ENCODE measurements at places on chromosomes 5 and 9. TPM values are rescaled to one million over a fixed set of nuclear protein-coding genes. Genes with fewer than 3 reads are reported as not detected.

The CDH9 gene
- not detected for polyA plus RNA-seq

The STING1 gene
- 26.7 TPM for polyA plus RNA-seq

The FCN2 gene
- polyA plus RNA-seq = not detected

The NFIL3 gene
- 22.3 TPM for polyA plus RNA-seq

The CSF2 gene
- polyA plus RNA-seq = not detected

The PTGR1 gene
- polyA plus RNA-seq = 51.1 TPM

The SOX30 gene
- 0.48 TPM for polyA plus RNA-seq

The SLC38A9 gene
- not detected for polyA plus RNA-seq

The CNTNAP3 gene
- 1.5 TPM for polyA plus RNA-seq

The PCDHGB5 gene
- 7.7 TPM for polyA plus RNA-seq

The C9orf153 gene
- polyA plus RNA-seq = not detected

The PAIP2 gene
- 133 TPM for polyA plus RNA-seq

The AGXT2 gene
- polyA plus RNA-seq = not detected

The TPPP gene
- 6.8 TPM for polyA plus RNA-seq

The TPM2 gene
- 10,856 TPM for polyA plus RNA-seq

The PCDHGA9 gene
- polyA plus RNA-seq = 3.5 TPM

The EPB41L4A gene
- polyA plus RNA-seq = 8.5 TPM

The TRPM6 gene
- polyA plus RNA-seq = not detected

The CKS2 gene
- polyA plus RNA-seq = 32.7 TPM

The INPP5E gene
- 11.0 TPM for polyA plus RNA-seq

The PLEKHG4B gene
- polyA plus RNA-seq = 3.4 TPM

The NUTM2F gene
- not detected for polyA plus RNA-seq

The WDR70 gene
- polyA plus RNA-seq = 32.0 TPM

The STPG3 gene
- 0.28 TPM for polyA plus RNA-seq

The HRH2 gene
- 0.67 TPM for polyA plus RNA-seq

The TLE4 gene
- 24.0 TPM for polyA plus RNA-seq

The AIF1L gene
- polyA plus RNA-seq = 25.9 TPM

The TMC1 gene
- polyA plus RNA-seq = 1.2 TPM

The HBEGF gene
- polyA plus RNA-seq = 12.1 TPM

The FOXI1 gene
- not detected for polyA plus RNA-seq

The ACSL6 gene
- polyA plus RNA-seq = 0.28 TPM

The CFAP157 gene
- 1.0 TPM for polyA plus RNA-seq

The FAM151B gene
- 6.1 TPM for polyA plus RNA-seq

The APBB3 gene
- 31.9 TPM for polyA plus RNA-seq

The SAXO1 gene
- not detected for polyA plus RNA-seq

The MYMK gene
- 36.0 TPM for polyA plus RNA-seq

The FGD3 gene
- polyA plus RNA-seq = 3.6 TPM

The TXNDC8 gene
- not detected for polyA plus RNA-seq

The ENG gene
- 42.7 TPM for polyA plus RNA-seq

The CCNO gene
- polyA plus RNA-seq = not detected

The ITGA2 gene
- 11.8 TPM for polyA plus RNA-seq

All from muscle of arm (tissue), 14 donors.